ENCODE measurements at places on chromosomes 11 and 22.

DNA sequence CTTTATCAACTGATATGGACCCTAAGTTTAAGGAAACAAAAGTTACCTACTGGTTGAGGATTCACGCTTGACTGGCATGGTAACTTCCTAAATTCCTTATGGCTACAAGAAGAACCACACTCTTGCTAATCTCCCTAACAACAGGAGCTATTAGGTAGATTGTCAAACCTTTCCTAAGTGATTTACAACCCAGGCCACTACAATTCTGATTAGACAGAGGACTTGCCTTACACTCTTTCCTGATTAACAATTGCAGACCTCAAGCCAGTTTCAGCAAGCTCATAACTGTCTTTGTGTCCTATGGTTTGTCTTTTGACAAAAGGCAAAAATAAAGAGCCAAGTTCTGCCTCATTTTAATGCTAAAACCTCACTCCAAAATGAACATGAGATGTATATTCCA is 16.3 kb downstream of the OR52K2 start:
- DNase-seq = no peak

- no peak for DNase-seq
These were observed 120.5 kb downstream of the ZNF280B start for GRCh38 chr22:22388090-22388489.

GRCh38 chr11:10777393-10777793 is 26.3 kb downstream of the CTR9 start:
- no peak for DNase-seq

GRCh38 chr22:20889025-20889704 is 28.0 kb upstream of the CRKL start:
- DNase-seq = no peak

- no peak for DNase-seq
These were observed 2.9 kb downstream of the PLAAT3 start for GRCh38 chr11:63611395-63611747.

DNA sequence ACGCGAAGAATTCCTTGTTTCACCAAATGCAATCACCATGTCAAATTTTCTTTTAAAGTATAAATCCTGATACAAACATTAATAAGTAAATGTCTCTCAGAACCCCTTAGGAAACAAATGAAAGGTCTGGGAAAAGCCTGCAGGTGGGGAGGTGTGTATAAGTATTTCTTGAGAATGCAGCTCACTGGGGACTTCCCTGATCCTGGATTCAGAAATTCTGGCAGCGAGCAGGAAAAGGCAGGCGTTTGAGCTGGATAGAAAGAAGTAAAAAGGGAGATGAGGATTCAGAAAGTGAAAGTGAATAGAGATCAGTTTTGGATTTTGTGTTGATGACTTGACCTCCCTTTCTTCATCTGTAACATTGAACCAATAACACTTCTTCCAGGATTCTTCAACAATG is 68.3 kb upstream of the CTSC start:
- DNase-seq = no peak
